Stomach (tissue), 19 donors: ENCODE measurements at places on chromosomes 2 and 18. TPM values are rescaled to one million over a fixed set of nuclear protein-coding genes. Genes with fewer than 3 reads are reported as not detected.
A peak's percentile ranks its signal among the peaks of the same experiment; 100 is the strongest.

DNA sequence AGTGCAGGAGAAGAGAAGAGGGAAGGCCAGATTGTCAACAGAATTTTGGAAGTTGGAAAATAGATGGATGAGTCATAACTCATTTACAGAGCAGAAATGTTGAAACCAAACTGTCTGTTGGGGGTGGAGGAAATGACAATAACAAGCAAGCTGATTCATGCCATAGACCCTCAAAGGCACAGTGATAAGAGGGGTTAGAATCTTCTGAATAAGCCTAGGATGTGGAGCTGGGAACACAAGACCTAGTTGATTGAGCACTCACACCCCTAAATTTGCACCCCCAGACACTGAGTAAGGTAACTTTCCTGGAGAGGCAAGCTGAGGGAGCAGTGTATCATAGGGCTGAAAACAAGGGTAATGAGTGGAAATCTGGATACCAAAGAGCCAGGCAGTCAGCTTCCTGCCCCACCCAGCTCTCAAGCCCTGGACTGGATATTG lies 141.4 kb downstream of the SCG2 start:
- no peaks in the 10 kb centered on the region for H3K27me3 ChIP-seq
- no peaks in the 10 kb centered on the region for H3K4me1 ChIP-seq
- H3K27ac ChIP-seq: no peak overlapping the region
- no peak for DNase-seq
- no peak overlapping the region for H3K4me3 ChIP-seq

- no peak for DNase-seq
- no peaks in the 10 kb centered on the region for H3K4me1 ChIP-seq
- H3K4me3 ChIP-seq: no peak overlapping the region
- no peaks in the 10 kb centered on the region for H3K27me3 ChIP-seq
These were observed 487.4 kb downstream of the ZEB2 start for GRCh38 chr2:144032566-144032965.

DNA sequence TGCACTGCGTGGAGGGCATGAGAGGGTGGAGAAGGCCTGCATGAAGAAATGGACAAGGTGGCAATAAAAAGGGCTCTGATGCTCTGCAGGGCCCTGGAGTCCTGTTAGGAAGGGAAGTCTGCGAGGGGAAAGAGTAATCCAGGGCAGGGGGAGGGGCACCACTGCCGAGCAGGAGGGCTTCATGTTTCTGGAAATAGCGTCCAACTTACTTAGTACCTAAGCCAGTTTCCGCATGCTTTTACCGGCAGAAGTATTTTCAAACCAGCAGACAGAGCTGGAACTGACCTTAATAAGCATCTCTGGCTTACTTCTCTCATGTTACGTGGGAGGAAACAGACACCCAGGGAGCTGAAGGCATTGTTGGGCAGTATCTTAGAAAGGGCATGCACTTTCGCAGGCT lies 156.7 kb downstream of the GALNT14 start:
- H3K36me3 ChIP-seq: no peaks in the 10 kb centered on the region
- no peak overlapping the region for H3K4me3 ChIP-seq

DNA sequence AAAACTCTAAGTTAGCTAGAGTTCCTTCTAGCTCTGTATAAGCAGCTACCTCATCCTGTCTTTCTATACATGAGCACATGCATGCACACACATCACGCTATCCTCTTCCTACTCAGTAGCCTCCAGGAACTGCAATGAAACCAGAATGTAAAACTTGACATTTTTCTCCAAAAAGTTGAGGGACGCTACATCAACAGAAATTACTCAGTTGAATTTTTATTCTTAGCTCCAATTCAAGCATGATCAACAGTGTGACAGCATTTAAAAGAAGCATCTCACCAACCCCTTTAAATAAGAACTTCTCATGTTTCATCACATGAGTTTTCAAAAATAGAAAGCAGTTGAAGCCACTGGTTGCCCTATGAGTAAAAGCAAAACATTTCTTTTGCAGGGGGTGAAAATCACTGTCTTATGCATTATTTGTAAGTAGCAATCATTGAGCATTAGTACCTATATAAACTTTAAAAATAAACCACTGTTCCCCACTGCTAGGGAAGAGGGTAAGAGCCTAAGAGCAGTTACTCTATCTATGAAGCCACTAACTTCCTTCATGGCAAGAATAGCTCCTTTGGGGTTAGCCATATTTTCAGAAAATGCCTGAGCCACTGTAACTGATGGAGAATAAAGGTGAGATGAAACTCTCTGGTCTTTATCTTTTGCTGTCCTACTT lies 77.9 kb upstream of the ARL5A start:
- H3K27ac ChIP-seq: no peak overlapping the region
- no peaks in the 10 kb centered on the region for H3K27me3 ChIP-seq
- no peaks in the 10 kb centered on the region for H3K36me3 ChIP-seq
- H3K4me3 ChIP-seq: no peak overlapping the region
- DNase-seq: no peak

DNA sequence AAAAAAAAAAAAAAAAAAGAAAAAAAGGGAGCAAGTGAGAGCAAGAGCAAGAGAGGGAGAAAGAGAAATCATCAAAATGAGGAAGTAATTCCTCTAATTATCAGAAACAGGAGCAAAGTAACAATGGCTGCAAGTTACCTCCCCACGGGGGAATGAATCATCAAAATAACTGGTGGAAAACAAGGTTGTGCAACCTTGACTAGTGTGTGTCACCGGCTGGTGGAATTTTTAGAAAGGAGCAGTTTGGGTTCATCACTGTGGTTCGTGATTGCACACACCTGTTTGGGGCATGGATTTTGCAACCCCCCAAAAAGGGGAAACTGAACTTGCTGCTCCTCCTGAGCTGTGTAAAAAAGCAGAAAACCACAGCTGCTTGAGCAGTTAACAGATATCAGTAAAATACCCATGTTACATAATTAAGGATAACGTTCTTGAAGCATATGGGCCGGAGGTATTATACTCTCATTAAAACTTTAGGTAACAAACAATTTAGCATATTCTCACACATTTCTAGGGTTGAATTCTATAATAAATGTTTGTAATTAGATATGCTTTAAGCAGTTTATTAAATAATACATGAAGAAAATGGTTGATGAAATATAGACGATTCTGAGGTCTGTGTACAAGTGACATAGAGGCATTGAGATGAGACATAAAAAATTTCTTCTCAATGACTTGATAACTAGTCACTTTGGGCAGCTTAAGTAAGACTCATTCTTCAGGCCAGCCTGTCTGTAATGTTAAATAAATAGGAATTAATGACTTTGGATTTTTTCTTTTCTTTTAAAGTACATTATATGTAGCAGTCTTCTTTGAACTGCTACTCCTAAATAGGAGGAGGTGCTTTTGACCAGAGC lies 184.2 kb upstream of the ZEB2 start:
- DNase-seq: peak; percentile 26
- H3K27me3 ChIP-seq: no peaks in the 10 kb centered on the region
- H3K4me3 ChIP-seq: no peak overlapping the region

- peaks cover 10% of the 10 kb centered on the region for H3K4me1 ChIP-seq
- H3K27ac ChIP-seq: peak overlapping the region; percentile 78
- H3K36me3 ChIP-seq: no peaks in the 10 kb centered on the region
- H3K4me3 ChIP-seq: no peak overlapping the region
These were observed 37.6 kb downstream of the PROC start for GRCh38 chr2:127455566-127456493.

GRCh38 chr2:238247841-238248453 lies 8.1 kb upstream of the HES6 start:
- no peak overlapping the region for H3K27ac ChIP-seq
- no peaks in the 10 kb centered on the region for H3K27me3 ChIP-seq
- DNase-seq: no peak

DNA sequence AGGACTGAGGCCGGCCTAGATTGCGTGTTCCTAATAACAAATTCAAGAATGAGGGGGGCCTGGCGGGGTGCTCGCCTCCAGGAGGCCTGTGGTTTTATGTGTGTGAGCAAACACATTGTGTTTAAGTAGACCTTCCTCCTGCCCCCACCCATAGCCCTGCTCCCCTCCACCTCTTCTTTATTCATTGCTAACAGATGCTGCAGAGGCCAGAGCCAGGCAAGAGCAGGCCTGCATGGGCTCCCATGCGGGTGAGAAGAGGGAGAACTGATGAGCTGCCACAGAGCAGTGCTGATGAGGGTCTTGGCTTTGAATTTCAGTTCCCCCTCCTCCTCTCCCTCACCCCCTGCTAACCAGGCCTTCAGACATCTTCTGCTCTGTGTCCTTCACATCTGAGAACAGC lies 154.6 kb downstream of the OSR1 start:
- no peaks in the 10 kb centered on the region for H3K4me1 ChIP-seq
- no peaks in the 10 kb centered on the region for H3K36me3 ChIP-seq
- H3K27me3 ChIP-seq: no peaks in the 10 kb centered on the region

DNA sequence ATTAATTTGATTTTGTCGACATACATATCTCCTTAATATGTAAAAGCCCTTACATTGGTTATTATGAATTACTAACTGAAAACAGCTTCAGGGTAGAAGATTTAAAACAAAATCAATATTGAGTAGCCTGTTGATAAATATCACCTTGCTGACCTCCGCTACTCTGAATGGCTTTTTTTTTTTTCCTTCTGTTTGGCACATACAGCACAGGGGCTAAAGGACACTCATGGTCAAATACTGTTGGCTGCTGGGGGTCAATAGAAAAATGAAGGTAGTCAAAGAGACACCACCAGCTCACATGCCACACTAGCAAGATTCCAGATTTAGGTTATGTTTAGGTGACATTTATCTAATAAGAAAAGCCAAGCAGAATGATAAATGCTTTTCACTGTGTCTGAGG lies 1642.4 kb upstream of the SLC39A10 start:
- no peaks in the 10 kb centered on the region for H3K36me3 ChIP-seq
- H3K27me3 ChIP-seq: no peaks in the 10 kb centered on the region
- DNase-seq: no peak
- H3K27ac ChIP-seq: no peak overlapping the region
- H3K4me1 ChIP-seq: no peaks in the 10 kb centered on the region

DNA sequence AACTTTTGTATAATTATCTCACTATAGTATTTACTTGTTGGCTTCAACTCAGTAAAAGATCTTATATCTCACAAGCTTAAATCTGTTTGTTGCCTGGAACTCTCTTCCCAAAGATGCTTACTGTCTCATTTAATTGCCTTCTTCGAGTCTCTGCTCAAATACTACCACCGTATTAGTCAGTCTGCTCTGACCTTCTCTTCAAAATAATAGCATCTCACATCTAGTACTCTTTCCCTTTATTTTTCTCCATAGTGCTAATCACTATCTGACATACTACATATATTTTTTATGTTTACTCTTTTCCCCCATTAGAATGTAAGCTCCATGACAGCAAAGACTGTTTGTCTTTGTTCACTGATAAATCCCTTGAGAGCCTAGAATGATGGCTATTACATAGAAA lies 10.6 kb upstream of the MPP4 start:
- peaks cover 96% of the 10 kb centered on the region for H3K36me3 ChIP-seq
- no peaks in the 10 kb centered on the region for H3K4me1 ChIP-seq
- DNase-seq: no peak
- no peaks in the 10 kb centered on the region for H3K27me3 ChIP-seq
- H3K4me3 ChIP-seq: no peak overlapping the region

Gene GPR45
- not detected for total RNA-seq

Gene ASPRV1
- total RNA-seq: 6.4 TPM

Gene MARCHF4
- total RNA-seq: not detected
